ENCODE measurements at places on chromosomes 1 and 21.

DNA sequence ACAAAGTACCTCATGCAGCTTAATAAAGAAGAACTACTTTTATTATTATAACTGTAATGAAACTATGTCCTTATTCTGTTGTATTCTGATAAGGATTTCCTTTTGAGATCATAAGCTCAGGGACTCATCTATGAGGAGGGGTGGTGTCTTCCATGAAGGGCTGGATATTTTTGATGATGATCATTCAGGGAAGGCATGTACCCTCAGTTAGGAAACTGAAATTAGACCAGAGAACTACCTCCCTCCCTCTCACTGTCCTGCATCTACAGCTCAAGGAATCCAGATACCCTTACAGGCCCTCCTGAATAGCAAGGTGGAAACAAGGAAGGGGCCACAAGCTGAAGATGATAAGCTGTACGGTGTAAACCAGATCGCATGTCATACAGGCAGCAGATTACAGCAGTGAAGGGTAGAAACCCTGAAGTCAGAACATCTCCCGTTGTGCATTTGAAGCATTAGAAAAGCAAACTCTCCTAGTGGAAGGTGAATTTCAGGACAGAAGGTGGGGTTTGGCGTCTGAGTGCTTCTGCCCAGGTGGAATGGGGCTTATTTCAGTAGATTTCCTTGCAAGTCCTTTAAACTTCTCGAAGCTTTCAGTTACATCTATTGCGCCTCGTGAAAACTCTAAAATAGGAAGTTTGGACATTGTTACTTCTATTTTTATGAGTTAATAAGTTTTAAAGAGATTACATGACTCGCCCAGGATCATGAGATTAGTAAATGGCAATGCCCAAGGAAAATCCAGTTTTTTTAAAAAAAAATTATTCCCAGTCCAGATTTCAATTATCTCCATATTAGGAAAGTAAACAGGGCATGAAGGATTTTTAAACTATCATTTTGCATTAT lies 101.1 kb upstream of the HNRNPU start:
- no peak for DNase-seq

- no peak for DNase-seq
These were observed 9.1 kb downstream of the MRAP start for GRCh38 chr21:32307706-32308105.

- DNase-seq: no peak
These were observed 12.2 kb upstream of the GPR161 start for GRCh38 chr1:168148916-168149315.

DNA sequence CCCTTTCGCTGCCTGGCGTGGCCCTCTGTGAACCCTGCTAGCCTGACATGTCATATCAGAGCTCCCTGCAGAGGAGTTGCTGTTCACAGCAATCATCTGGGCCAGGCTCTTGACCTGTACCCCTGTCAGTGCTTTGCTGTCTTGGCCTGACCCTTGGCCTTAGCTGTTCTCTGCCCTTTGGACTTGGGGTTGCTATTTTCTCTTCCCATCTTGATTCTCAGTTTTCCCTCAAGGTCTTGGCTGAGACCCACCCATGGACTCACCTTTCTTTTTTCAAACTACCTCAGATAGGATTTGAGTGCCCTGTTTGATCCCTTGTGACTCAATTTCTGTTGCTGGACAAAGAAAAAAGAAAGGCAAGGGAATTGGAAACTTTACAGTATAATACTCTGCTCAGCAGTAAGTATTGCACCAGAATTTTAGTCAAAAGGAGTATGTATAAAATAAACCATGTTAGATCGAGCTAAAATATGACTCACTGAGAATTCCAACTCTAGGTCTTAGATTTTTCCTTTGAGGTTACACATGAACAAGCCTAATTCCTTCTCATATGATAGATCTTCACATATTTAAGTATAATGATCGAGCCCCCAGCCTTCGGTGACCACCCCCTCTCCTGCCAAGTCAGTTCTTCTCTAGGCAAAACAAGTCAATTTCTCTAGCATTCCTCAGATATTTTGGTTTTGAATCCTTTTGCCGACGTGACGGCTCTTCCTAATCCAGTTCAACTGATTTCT lies 110.5 kb downstream of the NGF start:
- DNase-seq: no peak

- no peak for DNase-seq
These were observed 20.4 kb downstream of the KCNN3 start for GRCh38 chr1:154849645-154850131.

DNA sequence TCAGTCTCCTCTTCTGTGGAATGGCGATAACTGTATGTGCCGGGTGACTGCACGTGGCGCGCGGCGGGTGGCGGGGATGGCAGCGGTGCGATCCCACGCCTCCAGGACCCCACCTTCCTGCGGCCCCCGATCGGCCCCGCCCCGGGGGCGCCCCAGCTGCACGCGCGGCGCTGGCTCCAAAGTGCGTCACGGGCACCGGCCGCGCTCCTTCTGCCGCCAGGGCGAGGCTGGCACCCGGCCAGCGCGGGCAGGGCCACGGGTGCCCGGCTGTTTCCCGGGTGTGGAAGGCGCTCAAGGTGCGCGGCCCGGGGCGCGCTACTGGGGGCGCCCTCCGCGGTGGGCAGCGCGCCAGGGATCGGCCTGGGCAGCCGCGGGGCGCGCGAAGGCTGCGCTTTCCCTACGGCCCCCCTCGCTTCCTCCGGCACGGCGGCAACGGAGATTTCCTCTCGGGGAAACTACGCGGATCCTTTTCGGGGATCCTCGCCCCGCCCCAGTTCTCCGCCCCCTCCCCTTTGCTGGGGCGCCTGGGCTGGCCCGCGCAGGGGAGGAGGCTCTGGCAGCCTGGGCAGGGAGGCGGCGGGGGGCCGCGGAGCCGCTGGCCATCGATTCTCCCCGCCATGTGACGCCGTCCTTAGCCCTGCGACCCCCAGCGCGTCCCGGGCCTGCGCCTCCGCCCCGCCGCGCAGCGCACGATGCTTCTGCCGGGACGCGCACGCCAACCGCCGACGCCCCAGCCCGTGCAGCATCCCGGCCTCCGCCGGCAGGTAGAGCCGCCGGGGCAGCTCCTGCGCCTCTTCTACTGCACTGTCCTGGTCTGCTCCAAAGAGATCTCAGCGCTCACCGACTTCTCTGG lies at the start of gene EVA1C:
Gene EVA1C, plus strand, starts transcription at position 545 of the 853 bp plus-strand sequence. Its CDS starts 148 bp downstream, at position 693.
- DNase-seq: peak; percentile 86

DNA sequence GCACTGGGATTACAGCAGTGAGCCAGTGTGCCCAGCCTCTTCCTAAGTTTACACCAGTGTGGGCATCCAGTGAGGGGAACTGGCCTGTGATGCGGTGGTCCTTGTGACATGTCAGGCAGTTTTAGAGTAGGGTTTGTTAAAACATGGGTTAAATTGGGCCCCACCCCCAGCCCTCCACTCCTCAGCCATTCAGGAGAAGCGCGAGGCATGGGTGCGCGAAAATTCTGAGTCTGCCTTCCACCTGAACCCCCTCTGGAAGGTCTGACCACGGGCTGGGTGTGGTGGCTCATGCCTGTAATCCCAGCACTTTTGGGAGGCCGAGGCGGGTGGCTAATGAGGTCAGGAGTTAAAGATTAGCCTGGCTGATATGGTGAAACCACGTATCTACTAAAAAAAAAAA lies 51.7 kb downstream of the SKI start:
- no peak for DNase-seq

- no peak for DNase-seq
These were observed 21.1 kb upstream of the TBX15 start for GRCh38 chr1:119009312-119009655.

- DNase-seq: no peak
These were observed 34.9 kb downstream of the CENPF start for GRCh38 chr1:214637722-214638458.

GRCh38 chr1:214397497-214397896 lies 116.5 kb downstream of the SMYD2 start:
- DNase-seq: no peak

GRCh38 chr1:246678816-246679793 lies 45.1 kb upstream of the SCCPDH start:
- no peak for DNase-seq

- no peak for DNase-seq
These were observed 12.6 kb downstream of the C1orf115 start for GRCh38 chr1:220702733-220703270.

DNA sequence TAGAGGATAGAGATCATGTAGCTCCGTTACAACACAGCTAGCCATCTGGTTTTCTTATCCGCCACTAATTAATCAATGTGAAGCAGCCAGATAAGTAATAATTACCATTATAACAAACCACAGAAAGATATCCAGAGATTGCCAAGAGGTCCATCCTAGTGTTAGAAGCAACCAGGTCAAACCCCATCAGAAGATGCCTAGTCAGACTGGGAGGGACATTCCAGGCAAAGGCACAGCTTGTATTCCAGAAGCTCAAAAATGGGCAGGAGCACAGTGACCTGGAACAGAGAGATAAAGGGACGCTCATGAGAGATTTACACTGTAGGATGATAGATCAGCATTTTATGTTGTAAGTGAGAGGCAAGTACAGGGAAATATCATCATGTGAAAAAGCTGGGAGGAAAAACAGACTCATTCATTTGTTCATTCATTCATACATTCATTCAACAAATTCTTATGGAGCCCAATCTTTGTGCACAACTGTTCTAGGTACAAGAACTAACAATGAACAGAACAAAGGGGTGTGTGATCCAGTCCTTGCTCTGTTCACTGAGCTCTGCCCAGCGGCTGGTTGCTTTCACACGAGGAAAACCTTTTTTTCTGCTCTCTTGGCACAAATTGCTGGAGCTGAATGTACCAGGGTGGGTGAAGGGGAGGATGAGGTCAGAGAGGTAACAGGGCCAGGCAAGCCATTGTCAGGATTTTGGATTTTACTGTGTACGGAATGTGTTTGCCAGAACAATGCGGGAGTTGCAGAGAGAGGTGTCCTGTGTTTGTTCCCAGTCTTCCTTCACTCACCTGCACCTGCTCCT lies 240.8 kb upstream of the FGGY start:
- DNase-seq: no peak

DNA sequence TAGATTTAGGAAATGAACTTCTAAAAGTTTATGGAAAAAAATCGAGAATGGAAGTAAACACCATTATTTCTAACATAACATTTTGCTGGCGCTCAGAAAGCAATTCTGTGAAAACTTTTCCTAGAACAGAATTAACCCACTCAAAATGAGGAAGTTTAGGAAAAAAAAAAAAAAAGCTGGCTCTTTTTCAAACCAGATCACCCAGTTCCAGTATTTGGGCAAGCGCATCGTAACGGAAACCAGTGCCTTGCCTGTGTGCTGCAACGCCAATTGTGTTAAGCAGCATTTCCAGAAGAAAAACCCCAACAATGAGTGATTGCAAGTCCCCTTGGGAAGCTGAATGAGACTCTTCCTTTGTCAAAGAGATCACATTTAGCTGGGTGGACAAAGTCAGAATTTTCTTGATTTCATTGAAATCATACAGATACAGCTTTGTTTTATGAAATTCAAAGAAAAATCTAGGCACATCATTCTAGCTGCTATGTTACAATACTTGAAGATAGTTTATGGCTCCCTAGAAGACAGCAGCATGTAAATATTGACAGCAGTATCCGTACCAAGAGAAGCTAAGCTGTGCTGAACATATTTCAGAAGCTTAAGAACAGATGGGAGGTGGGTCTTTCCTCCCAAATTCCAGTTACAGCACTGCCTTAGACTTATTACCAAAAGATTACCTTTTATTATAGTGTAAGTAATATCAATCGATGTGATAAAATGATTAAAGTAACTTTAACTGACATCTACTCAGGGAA lies 113.4 kb downstream of the ERG start:
- no peak for DNase-seq

DNA sequence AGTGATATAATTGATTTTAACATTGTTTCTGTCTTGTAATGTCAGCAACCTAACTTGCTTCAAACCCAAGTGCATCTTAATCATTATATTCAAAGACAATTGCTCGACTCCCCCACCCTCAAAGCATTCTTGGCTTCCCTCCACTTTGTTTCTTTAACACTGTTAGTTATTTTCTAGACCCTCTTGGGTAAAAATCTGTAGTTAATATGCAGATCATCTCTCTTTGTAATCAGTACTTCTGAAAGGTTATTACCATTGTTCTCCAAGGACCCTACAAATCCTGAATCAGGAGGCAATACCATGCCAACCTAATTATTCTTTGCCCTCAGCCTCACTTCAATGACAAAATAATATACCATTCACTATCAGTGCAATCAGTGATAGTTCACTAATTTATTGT lies 1075.7 kb downstream of the AMY1C start:
- DNase-seq: no peak

- no peak for DNase-seq
These were observed 26.7 kb upstream of the PAPPA2 start for GRCh38 chr1:176436251-176436650.
